ENCODE measurements at places on chromosomes 6 and 20.
A peak's percentile ranks its signal among the peaks of the same experiment; 100 is the strongest.

GRCh38 chr6:137389150-137389704 is 105.0 kb downstream of the OLIG3 start:
- peak; percentile 72 for DNase-seq

GRCh38 chr6:158718461-158719046 is 68.7 kb downstream of the SYTL3 start:
- no peak for DNase-seq

DNA sequence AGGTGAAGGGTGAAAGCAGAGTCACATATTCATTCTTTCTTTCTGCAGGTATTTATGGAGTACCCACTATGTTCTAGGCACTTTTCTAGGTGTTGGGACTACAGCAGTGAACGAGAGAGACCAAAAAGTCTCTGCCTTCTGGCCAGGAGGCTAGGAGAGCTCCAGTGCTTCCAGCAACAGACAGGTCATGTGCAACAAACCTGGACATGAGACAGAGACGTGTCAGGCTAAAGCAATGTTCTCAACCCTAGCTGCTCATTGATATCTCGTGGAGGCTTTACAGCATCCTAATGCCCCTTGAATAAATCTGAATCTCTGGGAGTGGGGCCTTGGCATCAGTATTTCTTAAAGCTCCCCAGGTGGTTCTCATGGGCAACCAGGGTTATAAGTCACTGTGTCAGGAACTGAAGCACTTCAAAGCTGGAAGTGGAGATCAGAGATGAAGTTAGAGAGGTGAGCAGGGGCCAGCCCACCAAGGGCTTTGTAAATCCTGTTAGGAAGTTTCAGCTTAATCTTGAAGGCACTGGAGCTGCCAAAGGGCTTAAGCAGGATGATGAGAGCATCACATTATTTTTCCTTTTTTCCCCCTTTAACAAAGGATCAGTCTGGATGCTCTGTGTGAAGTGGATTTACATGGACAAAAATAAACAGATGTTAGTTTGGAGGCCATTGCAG is 13.0 kb upstream of the TBCC start:
- DNase-seq, result no peak

- no peak for DNase-seq
Observed at GRCh38 chr20:14761903-14762302, 424.5 kb upstream of the FLRT3 start.

DNA sequence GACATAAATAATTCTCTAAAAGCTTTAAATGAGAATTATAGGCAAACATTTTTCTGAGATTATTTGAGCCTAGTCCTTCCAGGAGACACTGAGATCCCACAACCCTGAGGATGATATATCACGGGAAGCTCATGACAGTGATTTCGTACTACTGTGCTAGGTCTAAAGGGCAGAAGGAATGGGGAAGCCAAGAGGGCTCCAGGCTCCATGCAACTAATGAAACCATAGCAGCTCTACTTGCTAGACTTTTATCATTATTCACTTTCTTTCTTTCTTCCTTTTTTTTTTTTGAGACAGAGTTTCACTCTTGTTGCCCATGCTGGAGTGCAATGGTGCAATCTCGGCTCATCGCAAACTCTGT is 57.3 kb upstream of the SGK1 start:
- no peak for DNase-seq

GRCh38 chr6:63795826-63796225 is 160.2 kb downstream of the PHF3 start:
- no peak for DNase-seq

GRCh38 chr6:18496462-18496861 is 109.3 kb downstream of the RNF144B start:
- DNase-seq, result no peak

DNA sequence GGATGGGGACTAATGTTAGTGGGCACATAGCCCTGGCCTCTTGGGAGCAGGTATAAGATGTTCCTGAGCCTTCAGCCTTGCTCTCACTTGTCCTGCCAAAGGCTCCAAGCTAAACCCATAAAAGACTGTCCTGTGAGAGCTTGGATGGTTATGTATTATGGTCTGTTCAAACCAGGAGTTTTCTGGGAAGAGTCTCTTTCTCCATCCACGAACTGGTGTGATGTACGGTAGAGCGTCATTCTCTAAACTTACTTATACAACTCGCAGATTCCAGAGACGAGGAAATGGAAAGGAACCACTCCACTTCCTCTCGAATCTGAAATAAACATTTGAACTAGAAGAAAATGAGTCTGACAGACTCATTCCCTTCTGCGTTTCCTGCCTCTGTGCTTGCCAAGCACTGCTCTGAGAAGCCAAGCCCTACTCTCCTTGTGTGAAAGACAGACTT is 5.3 kb downstream of the SOBP start:
- DNase-seq, result no peak

DNA sequence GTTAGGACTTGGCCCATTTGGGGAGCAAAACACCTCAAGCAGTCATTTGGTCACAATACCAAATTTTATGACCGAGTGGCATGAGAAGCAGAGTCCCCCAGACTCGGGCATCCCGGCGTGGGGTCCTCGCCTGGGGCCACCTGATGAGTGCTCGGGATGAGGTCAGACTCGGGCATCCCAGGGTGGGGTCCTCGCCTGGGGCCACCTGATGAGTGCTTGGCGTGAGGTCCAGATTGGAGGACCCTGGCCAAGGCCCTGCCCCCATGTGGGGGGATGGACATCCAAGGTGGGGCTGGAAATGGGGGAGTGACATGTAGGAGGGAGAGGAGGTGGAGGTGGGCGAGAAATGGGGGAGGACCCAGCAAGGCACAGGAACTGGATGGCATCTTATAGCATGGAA is 56.1 kb upstream of the CST7 start:
- no peak for DNase-seq

DNA sequence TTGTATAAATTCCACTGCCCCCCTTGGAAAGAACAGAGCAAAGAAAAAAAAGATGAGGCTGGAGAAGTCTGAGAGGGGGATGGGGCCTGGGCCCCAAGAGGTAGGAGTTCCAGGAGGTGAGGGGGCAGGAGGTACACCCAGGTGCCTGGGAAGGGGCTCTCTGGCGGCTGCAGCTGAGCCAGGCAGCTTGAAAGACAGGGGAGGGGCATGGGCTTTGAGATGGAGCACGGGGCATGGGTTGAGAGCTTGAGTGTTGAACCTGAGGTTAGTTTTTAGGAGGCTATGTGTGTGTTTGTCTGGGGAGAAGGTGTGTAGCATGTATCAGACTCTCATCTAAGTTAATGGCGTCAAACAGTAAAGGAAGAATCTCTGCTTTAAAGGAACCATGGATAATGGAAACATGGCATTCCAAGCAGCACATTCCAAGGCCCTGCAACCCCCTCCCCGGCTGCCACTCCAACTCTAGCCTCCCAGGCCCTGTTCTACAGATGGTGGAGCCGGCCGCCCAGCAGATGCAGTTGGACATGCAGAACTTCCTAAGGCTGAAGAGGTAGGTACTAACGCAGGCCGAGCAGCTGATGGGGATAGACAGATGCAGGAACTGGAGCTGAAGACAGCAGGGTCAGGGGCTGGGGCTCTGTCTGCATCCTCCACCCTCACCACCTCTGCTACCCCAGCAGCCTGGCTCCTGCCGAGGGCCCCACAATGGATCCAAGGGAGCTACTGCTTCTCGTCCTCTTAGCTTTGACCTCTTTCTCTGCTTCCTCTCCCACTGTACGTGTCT is 42.1 kb downstream of the MDFI start:
- DNase-seq, result no peak

- no peak for DNase-seq
Observed at GRCh38 chr20:44702776-44703175, 12.4 kb upstream of the CCN5 start.

GRCh38 chr20:48921883-48922820 is 641 bp downstream of the ARFGEF2 start:
- DNase-seq, result no peak

- no peak for DNase-seq
Observed at GRCh38 chr6:26524722-26525370, 13.3 kb upstream of the HMGN4 start.

- no peak for DNase-seq
Observed at GRCh38 chr6:126720304-126720703, 380.4 kb downstream of the CENPW start.

- no peak for DNase-seq
Observed at GRCh38 chr6:123668063-123668462, 31.3 kb upstream of the TRDN start.

DNA sequence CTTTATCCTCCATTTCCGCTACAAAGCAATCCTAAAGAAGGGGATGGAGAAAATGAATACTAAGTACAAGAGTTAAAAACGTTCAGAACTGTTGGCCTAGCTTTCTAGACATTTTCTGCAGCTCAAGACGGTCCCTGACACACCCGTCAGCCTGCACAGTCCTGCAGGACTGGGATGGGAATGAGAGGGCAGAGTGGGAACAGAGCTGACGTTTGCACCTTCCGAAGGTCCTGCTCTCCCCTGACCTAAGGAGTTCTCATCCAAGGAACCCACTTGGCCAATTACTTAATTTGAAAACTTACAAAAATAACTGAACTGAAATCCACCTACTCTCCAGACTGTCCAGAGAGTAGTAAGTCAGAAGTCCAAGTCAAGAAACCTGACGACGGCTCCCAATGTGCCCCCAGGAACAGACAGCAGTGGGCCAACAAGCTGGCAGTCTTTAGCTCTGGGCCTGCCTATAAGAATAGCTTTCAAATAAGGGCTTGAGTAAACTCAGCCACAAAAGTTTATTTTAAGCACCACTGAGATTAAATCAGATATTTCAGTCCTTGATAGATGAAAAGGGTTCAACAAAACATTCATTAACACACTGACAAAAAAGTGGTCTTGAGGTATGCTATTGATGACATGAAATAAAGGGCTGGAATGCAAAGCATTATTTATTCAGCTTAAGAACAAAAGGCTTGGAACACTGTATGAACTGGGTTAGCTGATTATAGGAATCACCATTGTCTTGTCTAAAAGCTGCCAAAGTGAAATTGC is 76.8 kb downstream of the CNKSR3 start:
- DNase-seq, result no peak

GRCh38 chr6:9938801-9939200 is 476.1 kb downstream of the TFAP2A start:
- no peak for DNase-seq

DNA sequence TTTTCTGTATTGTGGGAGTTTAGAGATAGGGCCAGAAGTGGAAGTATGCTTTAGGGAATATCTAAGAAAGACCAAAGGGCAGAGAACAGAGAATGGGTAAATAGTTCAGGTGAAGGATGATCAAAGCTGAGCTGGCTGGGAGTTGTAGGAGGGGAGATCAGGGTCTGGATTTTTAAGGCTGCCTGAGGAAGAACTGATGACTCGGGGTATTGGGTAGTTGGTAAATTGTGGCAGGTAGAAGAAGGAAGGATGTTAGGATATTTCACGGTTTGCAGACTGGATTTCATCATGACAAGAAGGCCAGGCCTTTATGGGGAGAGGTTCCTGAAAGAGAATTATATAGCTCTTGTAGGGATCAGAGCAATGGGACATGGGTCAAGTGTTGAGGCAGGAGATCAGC is 492.9 kb downstream of the UTRN start:
- DNase-seq, result no peak

DNA sequence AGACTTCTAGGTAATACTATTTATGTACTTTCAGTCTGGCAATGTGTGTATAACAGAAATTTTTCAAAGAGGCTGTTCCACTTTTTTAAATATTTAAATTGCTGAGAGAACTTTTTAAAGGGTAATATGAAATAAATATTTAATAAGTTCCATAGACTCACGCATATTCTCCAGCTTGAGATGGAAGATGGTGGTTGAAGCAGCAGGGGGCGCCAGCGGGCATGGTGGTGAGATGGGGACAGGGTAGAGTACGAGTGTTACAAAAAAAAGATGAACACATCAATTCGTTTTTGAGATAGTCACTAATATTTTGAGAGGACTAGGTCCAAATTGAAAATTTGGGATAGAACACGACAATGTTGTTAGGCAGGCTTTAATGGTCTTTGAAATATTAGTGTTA is 68.4 kb downstream of the RSPO3 start:
- DNase-seq, result peak; percentile 52

DNA sequence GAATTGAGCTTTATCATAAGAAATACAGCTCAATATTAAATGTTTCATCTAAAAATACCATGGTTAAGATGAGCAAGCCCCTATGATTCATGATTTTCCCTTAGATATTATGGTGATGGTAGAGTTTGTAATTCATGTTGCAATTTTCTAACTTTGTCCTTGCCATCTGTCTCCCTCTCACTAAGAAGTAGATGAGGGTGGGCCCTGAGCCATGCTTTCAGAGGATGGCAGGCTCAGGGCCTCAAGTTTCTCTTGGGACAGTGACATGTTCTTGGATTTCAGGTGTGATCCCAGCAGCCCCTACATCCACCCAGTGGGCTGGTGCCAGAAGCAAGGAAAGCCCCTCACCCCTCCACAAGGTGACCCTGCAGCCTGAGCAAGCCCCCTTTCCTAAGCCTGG is 25.6 kb downstream of the L3MBTL1 start:
- no peak for DNase-seq

GRCh38 chr6:144999127-144999526 is 714.0 kb downstream of the UTRN start:
- no peak for DNase-seq

Measured in activated CD4-positive, alpha-beta T cell treated with anti-CD3 and anti-CD28 coated beads for 4 hours (primary cell).